Fibroblast of the conjunctiva (primary cell): ENCODE measurements at places on chromosomes 12 and 14.

- no peak for DNase-seq
These were observed 319.8 kb downstream of the ZFP36L1 start for GRCh38 chr14:68473069-68473468.

- DNase-seq, result no peak
These were observed 38.6 kb upstream of the APPL2 start for GRCh38 chr12:105274571-105274970.

- no peak for DNase-seq
These were observed 42.0 kb upstream of the RASSF3 start for GRCh38 chr12:64568298-64568697.

DNA sequence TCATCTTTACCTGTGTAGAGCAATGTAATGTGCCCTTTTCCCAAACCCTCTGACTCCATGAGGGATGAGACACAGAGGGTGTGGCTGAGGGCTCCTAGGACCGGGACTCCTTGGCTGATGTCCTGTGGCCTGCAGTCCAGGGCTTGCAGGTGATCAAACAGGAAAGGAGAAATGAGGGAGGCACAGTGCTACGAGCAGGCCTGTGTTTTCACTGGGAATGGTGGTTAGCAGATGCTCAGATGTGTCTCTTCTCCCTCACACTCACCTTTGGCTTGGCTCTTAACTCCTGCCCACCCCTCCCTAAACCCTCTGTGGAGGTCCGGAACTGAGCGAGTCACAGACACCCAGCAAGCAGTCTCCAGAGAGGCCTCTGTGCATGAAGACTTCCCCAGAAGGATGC, 254.4 kb downstream of the DAD1 start:
- no peak for DNase-seq
